Eye (tissue), 1 donor: ENCODE measurements at places on chromosomes 5 and 9.

DNA sequence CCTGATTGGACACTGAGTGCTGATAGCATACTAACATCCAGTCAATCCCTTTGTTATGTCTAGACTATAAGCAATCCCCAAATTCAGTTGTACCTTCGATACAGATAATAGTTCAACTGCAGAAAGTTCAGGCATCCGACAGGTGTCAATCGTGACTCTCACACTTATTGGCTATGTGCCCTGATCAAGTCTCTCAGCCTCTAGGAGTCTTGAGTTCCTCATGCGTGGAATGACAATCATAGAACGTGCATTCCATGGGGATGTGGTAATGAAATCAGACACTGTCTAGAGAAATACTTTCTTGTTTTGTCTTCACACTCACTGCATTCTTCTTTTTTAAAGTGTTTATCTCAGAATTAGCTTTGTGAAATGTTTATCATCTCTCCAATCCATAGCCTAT lies 4.8 kb downstream of the ANKRD34B start:
- DNase-seq: peak; percentile 8

DNA sequence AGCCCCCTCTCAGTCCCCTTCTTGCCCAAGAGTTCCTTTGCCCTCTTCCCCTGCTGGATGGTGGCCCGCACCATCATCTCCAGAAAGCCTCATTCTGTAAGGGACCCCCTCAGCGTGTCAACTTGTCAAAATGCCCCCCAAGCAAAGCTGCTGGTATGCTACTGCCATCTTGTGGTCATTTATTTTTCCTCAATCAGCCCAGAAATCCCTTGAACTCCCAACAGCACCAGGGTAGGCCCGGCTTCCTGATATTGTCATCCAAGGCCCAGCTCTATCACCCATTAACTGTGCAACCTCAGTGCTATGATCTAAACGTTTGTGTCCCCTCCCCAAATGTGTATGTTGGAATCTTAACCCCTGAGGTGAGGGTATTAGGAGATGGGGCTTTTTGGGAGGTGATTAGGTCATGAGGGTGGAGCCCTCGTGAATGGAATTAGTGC lies 53.2 kb upstream of the FBXW11 start:
- DNase-seq: no peak

DNA sequence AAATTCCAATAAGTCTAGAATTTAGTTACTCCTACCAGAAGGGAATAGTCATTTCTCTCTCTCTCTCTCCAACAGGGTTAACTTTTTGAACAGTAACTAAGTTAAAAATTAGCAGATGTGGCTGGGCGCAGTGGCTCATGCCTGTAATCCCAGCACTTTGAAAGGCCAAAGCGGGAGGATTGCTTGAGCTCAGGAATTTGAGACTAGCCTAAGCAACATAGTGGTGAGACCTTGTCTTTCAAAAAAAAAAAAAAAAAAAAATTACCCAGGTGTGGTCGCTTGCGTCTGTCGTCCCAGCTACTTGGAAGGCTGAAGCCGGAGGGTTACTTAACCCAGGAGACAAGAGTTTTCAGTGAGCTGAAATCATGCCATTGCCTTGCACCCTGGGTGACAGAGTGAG lies 639.7 kb downstream of the PTPRD start:
- DNase-seq: no peak

DNA sequence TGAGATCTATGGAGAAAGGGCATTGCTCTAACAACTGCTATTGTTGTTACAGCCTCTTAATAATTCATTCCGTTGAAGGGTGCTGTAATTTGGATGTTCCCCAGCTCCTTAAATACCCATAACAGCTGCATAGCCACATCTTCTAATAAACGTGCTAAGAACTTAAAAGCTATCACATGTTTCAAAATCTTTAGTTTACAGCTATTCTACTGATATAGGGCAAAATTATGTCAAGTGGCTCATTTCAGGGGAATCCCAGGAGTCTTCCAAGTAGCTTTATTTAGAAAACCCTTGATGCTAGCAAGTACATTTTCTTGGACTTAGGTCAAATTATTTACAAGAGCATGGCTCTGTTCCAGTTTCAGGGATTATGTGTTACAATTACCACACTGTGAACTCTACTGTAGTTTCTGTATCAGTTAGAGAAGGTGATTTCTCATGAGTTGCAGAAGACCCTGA lies 990.4 kb upstream of the ACO1 start:
- DNase-seq: peak; percentile 65

DNA sequence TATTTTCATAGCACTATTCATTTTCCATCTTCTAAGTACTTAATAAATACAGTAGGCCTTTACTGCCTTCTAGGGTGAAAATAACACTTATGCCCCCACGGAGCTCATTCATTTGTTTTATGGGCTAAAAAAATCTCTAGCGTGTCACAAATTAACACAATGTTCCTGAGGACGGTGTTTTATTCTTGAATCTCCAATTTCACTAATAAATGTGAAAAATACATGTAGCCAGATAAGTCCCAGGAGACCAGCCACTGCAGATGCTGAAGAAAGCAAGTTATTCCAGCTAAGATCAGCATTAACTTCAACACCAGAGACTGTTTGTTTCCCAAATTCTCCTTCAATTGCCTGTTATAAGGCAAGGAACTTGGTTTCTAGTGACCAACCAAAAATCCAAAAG lies 102.3 kb downstream of the MARCHF3 start:
- no peak for DNase-seq

- DNase-seq: no peak
These were observed 26.2 kb upstream of the RICTOR start for GRCh38 chr5:39100301-39100850.

GRCh38 chr5:98106116-98107031 lies 667.1 kb upstream of the RGMB start:
- DNase-seq: no peak

DNA sequence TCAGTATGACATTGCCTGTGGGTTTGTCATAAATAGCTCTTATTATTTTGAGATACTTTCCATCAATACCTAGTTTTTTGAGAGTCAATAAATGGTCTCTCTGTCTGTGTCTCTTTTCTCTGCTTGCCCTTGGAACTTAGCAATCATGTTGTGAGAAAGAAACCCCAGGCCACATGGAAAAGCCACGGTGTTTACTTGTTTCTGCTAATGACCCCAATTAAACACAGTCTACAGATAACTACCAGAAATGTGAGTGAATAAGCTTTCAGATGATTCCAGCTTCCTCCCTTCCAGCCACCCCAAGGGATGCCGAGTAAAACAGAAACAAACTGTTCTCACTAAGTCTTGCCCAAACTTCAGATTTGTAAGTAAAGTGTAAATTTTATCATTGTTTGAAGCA lies 584.9 kb downstream of the MAT2B start:
- DNase-seq: no peak

- peak; percentile 58 for DNase-seq
These were observed 1.7 kb downstream of the STC2 start for GRCh38 chr5:173326501-173326960.

- peak; percentile 20 for DNase-seq
These were observed 122.9 kb downstream of the CDC42SE2 start for GRCh38 chr5:131386779-131387178.

DNA sequence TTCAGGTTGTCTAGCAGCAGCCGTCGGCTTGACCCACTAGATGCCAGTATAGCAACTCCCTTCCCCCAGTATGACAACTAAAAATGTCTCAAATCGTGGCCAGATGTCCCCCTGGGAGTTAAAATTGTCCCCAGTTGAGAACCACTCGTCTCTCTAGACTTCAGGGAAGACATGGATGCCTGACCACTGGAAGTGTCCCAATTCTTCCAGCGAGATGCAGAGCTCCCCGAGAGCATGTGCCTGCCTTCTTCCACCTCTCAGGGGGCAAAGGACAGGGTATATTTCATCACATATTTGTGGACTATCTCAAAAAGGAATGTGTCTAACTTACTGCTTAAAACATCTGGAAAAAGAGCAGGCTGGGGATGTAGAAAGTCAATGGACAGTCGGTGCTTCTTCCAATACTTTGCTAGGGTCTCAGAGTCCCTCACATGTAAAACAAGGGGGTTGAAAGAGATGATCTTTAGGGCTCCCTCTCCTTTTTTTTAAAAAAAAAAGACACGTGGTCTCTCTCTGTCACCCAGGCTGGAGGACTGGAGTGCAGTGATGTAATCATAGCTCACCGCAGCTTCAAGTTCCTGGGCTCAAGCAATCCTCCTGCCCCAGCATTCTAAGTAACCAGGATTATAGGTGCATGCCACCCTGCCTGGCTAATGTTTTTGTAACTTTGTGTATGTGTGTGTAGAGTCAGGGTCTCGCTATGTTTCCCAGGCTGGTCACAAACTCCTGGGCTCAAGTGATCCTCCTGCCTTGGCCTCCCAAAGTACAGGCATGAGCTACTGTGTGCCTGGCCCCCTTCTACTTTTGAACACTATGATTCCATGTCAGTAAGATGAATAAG lies 190.6 kb downstream of the DAB2IP start:
- no peak for DNase-seq

- no peak for DNase-seq
These were observed 174.8 kb downstream of the SLF1 start for GRCh38 chr5:94793113-94793815.

DNA sequence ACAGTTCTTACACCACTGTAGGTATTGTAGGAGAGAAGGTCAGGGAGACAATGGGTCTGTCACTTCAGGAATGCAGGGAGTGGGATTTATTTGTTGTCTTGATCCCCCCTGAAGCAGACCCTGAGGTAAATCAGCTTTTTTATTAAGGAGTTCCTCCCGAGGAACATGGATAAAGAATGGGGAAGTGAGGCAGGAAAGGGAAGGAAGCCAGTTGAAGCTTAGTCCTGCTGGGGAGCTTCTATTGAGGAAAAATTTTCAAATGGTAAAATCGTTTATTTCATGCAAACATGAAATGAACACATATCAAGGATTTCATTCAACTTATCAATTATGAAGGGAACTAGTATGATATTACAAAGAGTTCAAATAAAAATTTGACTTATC lies 318.6 kb upstream of the PIK3R1 start:
- DNase-seq: no peak

DNA sequence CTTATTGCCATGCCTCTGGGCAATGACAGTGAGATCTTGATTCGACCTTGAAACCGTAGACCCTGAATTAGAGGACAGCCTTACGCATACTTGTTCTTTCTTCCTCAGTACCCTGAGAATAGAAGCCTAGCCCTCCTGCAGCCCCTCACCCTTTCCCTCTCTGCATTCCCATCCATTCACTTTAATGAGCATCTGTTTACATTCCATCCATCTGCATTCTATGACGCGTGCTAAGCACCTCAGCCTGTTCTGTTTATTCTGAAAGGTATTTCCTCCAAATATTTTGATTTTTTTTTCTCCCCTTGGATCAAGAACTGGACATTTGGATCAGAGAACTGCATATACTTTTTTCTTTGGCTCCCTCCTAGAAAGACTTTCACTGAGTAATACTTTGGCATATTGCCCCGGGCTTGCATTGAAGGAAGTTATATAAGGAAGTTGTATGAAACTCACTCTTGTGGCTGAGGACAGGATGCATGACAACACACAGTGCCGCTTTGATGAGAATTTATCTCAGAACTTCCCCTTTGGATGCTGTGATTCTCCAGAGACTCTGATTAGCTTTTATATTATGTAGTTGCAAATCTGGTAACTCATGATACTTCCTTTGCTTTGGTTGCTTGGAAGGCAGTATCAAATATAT lies 15.7 kb downstream of the TMEM8B start:
- peak; percentile 70 for DNase-seq

GRCh38 chr5:66840511-66841013 lies 244.4 kb downstream of the MAST4 start:
- DNase-seq: no peak

DNA sequence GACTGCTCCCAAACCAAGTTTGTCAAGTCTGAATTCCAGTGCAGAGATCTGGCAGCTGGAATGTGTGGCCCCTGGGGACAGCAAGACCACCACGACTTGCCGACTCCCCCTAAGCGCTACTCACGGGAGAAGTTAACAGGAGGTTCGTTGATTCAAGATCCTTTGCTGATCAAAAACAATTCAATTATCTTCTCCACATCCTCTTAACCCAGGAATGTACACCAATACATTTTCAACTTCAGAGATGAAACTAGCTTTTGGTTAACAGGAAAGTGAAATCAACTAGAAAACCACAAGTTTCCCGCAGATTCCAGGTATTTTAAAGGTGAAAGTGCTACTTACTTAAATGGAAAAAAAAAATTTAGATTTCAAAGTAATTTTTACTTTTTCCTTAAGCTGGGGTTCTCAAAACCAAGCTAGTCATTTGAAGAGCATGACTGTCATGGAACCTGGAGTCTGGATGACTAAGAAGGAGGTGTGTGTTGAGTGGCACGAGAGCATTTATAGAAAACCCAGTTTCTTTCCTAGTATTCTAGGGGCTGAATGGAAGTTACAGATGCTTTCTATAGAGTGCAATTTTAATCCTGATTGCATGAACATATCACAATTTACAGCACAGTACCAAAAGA lies 257.5 kb upstream of the PANK3 start:
- no peak for DNase-seq

- DNase-seq: peak; percentile 87
These were observed 122.0 kb downstream of the GDNF start for GRCh38 chr5:37717613-37718431.

GRCh38 chr5:33671700-33672291 lies 220.0 kb downstream of the ADAMTS12 start:
- no peak for DNase-seq

DNA sequence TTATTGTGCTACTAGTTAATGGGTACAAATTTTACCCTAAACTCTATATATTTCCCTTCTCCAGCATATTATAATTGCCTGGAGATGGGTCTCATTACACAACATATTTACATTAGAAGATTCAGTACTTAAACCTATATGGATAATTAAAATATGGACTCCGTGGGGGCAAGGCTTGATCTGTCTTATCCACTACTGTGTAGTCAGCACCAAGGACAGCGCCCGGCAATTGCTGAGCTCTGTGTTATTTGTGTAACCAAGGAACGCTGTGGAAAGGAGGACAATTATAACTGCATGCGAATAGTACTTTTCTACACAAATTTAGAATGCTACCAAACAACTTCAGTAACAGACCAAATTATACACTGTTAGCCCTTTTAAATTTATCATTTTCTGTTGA lies 77.7 kb downstream of the DNAH5 start:
- peak; percentile 80 for DNase-seq

- DNase-seq: no peak
These were observed 22.4 kb upstream of the KIF12 start for GRCh38 chr9:114121227-114122135.

DNA sequence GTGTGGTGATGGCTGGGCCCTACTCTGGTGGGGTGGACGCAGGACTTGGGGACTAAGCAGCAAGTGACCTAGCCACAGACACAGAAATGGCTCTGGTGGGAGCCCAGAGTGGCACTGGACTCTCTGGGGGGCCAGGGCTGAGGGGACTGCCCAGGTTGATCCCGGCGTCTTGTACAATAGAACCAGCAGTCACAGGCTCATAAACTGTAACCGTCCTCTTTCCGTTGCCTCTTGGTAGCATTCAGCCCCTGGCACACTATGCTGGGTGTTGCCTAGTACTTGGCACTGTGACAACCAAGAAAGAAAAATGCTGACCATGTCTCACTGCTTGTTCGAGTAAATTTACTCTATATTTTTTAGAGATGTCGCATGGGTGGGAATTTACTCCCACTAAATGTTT lies 80.5 kb downstream of the DAB2IP start:
- no peak for DNase-seq

- no peak for DNase-seq
These were observed 16.2 kb downstream of the KCNMB1 start for GRCh38 chr5:170372971-170373370.
